Fibroblast of mammary gland (primary cell): ENCODE measurements at places on chromosomes 3 and 15.

DNA sequence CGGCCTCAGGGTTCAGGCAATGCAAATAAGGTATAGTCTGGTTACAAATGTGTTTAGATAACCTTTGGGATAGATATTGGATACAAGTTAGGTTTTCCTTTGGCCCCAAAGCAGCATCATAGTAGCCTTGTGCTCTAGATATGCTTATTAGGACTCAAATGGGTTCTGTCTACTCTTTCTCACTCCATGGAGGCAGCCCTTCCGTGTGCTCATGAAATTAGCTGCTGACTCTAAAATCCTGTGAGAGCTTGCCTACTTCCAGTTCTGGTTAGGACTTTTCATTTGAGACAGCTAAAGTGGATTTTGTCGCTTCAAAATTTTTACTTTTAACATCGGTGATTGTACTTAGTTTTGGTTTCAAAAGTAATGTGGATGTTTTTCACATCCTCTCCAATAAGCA, 1.6 kb downstream of the CDV3 start:
- no peak for DNase-seq

GRCh38 chr3:44554626-44555592, at the start of gene ZKSCAN7:
ZKSCAN7 (plus strand) TSS chr3:44555193; CDS start chr3:44557048, 1,855 bp downstream.
- DNase-seq: peak; percentile 49

DNA sequence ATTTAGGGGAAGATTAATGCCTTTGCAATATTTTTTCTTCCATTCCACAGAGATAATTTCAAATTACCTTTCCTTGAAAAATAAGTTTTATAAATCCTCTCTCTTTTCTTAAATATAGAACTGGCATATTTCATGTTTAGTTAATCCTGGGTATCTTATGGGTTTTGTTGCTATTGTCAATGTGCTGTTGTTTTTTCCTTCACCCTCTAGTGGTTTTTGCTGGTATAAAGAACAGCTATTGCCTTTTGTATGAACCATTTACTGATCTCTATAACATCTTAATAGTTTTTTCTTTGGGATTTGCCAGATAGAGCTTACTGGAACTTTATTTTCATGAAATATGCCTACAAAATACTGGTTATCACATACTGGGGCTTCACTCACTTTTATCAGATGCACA, 359.6 kb upstream of the DPPA4 start:
- no peak for DNase-seq

- peak; percentile 73 for DNase-seq
These were observed 51.6 kb downstream of the RAB11A start for GRCh38 chr15:65920825-65921309.

DNA sequence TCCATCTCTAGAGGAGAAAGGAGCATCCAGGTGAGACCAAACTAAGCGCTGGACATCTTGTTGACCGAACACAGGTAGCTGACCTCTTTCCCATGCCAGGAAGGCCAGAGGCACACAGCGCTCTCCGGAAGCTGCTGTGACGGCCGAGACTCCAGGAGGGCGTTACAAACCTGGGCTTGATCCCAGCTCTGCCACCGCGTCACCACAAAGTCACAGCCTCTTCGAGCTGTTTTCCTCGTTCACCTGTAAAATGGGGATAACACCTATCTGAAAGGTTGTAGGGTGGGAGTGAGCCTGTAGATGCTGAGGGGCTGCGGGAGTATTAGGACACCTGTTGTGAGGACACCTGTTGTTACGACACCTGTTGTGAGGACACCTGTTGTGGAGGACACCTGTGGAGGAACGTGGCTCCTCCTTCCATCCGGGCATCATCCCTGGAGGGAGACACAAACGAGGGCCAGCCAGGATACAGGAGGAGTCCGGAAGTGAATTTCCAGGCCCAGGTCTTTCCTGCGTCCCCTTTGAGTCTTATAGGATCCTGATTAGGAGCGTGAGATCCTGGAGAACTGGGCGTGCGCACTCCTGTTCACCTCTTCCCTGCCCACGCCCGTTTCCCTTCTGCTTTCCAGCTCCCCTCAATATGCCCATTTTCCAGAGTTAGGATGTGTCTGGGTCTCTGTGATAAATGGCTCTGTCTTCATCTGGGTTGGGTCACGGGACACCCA, 2.3 kb upstream of the MUC4 start:
- DNase-seq: no peak

DNA sequence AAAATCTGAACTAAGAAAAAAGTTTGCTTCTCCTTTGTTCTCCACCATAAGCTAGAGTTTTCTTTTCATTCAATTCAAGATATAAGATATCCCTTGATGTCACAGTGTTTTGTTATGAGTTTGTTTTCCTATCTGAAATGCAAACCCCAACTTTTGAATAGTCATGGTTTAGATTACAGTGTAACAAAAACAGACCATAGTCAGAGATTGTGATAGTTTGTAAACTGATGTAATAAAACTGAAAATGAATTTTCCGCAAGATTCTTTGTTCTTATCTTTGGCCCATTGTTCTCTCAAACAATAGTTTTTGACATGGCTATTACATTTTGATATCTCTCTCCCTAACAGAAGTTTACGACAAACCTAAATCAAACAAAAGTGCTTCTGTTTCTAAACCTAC, 121.7 kb upstream of the GADL1 start:
- no peak for DNase-seq

DNA sequence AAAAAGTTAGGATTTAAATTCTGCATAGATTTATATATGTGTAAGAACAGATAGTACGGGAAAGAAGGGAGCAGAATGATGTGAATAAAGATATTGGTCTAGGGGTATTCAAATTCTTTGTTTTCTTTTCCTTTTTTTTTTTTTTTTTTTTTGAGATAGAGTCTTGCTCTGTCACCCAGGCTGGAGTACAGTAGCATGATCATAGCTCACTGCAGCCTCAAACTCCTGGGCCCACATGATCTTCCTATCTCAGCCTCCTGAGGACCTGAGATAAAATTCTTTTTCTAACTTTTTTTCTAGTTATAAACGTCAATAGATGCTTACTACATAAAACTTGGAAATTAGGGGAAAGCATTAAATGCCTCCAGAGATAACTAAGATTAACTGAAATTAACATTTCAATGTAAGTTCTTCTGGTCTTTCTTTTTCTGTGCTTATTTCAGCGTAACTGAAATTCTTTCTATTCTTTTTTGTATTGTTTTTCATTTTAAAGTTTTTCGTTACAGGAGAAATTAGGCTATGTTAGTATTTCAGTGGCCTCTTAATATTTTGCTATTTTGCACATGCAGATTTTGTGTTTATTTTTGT, 29.2 kb downstream of the UBE2Q2 start:
- no peak for DNase-seq

DNA sequence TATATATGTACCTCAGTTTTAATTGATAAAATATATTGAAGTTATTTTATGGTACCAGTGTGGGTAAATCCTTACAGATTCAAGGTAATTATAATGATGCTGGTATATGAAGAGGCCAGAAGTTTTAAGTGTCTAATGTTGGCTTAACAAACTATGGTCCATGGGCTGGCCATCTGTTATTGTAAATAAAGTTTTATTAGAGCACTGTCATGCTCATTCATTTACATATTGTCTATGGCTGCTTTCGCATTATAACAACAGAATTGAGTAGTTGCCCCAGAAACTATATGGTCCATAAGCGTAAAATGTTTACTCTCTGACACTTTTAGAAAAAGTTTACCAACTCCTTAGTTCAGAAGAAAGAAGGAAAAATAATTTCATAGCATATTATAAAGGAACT, 67.9 kb downstream of the MEF2A start:
- DNase-seq: no peak

DNA sequence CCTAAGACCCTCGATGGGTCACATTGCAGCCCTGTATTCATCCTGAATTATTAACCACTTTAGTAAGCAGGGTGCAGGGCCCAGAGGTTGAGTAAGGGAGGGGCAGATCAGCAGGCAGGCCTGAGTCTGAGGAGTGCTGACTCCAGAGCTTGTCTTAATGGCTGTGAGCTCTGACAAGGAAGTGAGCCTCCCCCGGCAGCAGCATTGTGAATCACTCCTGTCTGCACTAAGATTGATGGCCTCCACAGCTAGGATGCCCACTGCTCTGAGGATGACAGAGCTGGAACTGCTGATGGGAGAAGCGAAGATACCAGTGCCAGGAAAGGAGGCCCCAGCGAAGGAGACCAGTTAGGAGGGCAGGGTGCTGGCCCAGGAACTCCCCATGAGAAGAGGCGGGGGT, 46.5 kb upstream of the CCDC174 start:
- DNase-seq: peak; percentile 22

DNA sequence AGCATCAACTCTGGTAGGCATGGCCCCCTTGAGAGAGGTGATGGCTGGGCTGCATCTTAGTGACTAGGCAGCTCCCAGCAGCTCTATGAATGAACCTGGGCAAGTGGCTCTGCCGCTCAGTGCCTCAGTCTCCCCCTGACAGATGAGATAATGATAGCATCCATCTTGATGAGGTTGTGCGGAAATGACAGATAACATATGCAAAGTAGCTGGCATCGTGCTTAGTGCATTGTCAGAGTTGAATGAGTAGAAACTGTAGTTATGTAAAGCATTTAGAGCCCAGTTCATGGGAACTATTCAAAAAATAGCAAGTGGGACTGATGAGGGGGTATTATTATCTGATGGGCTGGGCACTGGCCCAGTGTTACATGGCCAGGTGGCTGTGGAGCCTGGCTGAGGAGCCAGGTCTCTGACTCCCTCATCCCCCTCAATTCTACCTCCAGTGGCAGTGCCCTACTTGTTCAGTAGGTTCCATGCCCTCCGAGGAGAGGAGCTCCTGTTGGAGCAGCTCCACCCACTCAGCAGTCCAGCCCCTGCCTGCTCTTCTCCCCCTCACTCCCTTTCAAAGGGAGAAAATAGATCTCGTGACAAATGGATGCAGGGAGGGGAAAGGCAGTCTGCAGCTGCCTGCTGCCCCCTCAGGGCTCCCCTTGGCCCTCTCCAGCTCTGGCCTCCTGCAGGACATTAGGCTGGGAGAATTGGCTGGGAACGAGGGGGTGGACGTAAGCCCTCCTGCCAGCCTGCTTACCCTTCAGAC, 6.6 kb downstream of the PRKCD start:
- DNase-seq: no peak
